ENCODE measurements at places on chromosomes 6 and 20.

DNA sequence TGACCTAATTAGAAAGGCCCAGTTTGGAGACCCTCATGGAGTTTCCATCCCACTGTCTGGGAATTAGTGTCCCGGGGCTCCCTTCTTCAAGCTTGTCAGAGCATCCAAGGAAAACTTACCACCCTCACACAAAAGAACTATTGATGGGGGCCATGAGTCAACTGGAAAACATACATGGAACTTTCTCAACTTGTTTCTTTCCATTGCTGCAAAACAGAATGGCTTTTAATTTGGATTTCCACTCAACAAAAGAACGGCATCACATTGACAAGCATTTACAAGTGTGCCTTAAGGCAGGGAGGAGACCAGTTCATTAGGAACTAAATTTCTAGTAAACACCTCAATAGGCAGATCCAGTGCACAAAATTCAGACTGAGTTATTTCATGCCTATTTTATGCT is 289.1 kb upstream of the PREP start:
- no peak for DNase-seq

- DNase-seq, result no peak
Measured at GRCh38 chr6:56437171-56437900, 190.0 kb upstream of the COL21A1 start.

DNA sequence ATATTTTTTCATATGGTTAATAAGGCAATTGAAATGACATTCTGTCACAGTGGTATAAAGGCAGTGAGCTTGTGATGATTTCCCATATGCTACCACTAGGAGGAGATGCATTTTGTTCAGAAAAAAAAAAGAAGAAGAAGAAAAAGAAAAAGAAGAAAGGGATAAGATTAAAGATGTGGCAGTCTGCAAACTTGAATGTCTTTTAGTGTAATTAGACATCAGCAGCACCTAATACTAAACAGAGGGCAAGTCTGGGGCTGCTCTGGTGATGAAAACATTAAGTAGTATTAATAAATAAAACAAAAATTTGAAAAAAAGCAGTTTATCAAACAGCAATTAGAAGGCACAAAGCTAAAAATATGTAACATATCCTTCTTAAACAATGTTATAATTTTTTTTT is 95.4 kb upstream of the DEFB112 start:
- DNase-seq, result no peak

- no peak for DNase-seq
Measured at GRCh38 chr6:96202571-96202970, 186.8 kb downstream of the FUT9 start.

DNA sequence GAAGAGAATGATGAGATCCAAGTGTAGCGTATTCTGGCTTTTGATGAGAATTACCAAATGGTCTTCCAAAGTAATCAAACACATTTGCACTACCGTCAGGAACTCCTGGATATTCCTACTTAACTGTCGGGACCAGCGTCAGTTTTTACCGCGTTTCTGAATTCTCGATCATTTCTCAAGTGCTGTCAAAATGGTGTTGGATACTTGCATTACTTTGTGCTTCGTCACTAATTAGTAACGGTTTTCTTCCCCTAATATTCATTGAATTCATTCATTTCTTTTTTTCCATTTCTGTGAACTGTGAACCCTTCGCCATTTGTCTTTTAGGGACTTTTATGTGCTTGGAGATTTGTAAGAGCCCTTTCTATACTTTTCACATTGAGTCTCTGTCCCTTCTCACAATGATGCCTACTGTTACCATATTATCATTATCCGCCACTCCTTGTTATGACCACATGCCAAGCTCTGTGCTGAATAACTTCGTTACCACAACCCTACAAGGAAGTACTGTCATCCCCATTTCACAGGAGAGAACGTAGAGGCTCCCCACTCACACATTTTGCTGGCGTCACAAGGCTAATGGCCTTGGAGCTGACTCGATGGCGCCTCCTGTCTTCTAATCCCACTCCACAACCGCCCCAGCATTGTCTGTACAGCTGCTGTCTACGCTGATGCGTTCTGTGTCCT is 74.2 kb upstream of the QKI start:
- DNase-seq, result no peak

DNA sequence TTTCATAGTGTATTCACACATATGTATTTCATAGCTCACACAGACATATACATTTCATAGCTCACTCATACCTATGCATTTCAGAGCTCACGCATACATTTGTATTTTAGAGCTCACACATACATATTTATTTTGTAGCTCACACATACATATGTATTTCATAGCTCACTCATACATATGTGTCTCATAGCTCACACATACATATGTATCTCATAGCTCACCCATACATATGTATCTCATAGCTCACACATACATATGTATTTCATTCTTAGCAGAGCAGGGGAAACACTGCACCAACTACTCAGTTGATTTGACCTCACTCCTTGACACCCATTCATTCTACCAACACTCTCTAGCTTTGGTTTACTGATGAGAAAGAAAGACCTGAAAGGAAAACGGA is 713.6 kb downstream of the QKI start:
- no peak for DNase-seq

DNA sequence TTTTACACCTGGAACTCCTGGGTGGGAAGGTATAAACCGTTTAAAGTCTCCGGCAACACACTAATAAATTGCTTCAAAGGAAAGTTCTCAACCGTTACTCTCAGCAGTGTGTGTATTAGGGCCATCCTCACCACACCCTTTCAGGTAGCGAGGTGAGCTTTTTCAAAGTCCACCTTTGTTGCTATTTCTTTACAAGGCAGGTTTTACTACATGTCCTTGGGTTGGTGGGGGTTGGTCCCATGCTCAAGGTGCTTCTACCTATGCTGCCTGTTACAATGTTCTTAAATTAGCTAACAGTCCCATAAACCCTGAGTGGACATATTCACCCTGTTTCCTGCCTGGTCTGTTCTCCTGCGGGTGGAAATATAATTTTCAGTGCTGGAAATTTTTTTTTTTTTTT is 13.2 kb upstream of the OSER1 start:
- DNase-seq, result no peak

DNA sequence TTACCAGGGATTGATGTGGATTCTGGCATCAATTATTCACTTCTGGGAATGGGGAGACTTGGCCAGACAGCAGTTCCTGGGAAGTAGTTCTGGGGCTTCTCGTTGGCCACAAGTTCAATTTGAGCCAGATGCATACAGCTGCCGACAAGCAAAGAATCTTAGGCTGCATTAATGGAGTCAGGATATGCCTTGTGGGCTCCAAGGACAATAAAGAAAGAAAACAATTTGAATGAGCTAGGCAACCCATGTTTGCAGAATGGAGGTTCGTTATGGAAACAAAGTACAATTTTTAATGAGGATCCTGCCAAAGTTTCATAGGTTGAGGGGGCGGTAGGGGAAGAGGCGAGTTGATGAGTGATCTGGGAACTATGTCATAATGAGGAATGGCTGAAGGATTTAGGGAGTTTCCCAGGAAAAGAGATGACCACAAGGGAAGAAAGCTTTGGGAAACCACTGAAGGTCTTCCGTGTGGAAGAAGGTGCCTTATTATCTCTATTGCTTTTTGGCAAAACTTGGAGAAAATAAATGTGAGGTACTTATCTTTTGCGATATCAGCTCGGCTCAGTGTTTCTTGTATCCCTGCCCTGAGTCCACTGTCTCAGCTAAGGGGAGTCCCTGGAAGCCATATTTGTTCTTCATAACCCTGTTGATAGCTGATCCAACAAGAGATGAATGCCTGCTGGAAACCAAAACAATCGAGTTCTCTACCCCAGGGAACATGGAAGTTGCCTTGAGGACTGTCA is 181.0 kb upstream of the ZNF217 start:
- peak; percentile 93 for DNase-seq

GRCh38 chr20:49392745-49393144 is 89.7 kb downstream of the KCNB1 start:
- no peak for DNase-seq

DNA sequence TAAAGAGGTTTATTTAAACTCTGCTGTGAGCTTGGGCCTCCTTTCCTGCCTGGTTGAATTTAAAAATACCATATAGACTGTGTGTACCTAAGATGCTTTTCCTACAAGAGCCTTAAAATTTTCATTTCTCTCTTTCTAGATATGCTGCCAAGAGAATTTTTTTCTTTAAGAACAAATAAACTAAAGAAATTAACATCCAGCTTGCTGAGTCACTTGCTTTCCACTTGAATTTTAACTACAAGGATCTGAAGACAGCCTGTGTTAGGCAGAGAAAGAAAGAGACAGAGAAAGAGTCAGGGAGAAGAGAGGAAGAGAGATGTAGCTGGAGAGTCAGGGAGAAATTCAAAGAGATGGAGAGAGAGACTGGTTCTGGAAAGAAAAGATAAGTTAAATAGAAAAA is 18.3 kb upstream of the SNAP25 start:
- DNase-seq, result no peak

DNA sequence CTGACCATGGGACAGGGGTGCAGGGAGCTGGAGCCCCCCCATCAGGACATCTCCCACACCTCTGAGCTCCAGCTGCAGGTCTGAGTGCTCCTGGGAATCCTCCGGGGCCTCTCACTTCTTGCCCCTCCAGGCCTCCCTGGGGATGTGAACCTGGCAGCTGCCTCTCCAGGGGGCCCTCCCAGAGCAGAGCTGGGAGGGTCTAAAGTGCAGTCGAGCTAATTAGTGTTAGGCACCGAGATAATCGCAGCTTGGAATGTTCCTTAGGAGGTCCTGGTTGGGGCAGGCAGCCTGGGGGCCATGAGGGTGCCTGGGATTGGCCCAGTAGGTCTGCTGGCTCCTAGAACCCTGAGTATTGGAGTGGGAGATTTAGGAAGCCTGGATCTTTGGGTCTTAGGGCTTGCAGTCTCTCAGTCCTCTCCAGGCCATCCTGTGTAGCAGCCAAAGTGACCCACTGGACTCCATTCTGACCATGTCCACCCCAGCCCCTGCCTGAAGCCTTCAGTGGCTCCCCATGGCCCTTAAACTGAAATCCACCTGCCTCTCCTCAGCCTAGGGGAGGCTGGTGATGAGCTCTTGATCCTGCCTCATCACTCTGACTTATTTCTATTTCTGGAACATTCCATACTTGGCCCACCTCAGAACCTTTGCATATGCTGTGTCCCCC is 26.0 kb downstream of the CEBPB start:
- no peak for DNase-seq

DNA sequence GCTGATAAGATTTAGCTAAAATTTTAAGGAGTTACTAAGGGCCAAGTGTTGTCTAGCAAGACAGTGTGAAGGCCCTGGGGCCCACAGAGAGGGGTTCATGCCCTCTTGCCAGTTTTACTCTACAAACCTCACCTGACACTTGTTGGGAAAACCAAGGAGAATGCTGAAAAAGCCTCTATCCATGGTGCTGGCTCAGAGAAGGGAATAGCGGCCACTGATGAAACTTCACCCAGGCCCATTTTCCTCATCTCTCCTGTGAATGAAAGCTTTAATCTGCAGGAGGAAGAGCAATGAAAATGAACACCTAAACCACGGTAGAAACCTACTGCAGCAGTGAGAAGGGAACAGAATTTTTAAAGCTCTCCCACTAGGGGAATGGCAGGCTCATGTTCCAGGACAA is 317.3 kb upstream of the CNR1 start:
- no peak for DNase-seq

DNA sequence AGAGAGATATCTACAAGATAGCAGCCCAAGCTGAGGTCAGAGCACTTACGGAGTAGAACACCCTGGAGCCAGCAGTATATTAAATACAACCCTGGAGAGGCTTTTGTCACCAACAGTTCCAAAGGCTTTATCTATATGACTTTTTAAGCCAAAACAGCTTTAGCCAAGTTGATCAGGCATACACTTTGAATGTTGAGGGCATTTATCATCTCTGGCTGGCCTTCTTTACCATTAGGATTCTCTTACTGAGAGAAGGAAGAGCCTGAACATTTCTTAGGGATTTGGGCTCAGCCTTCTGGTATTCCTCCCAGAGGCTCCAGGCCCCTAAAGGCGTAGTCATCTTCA is 161.3 kb upstream of the RIMS1 start:
- DNase-seq, result no peak

- DNase-seq, result no peak
Measured at GRCh38 chr20:22810626-22811569, 224.2 kb upstream of the SSTR4 start.

DNA sequence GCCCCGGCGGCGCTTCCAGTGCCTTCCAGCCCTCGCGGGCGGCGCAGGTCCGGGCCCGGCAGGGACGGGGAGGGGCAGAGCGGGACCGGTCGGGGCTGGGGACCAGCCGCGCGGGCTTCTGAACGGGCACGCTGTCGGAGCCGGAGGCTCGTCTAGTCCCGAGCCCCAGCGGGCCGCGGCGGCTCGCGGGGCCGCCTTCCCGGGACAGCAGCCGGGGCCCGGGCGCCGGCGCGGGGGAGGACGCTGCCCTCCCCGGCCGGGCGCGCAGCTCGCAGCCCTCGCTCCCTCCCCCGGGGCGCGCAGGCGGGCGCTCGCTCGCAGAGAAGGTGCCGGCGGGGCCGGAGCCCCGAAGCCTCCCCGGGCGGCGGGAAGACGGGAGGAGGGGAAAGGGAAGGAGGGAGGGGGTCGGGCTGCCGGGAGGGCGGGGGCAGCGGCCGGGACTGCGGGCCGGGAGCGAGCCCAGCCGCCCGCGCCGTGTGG is 696 bp upstream of the SIRPA start:
- no peak for DNase-seq

GRCh38 chr6:135383301-135383700 is 114.2 kb downstream of the AHI1 start:
- DNase-seq, result no peak

- DNase-seq, result no peak
Measured at GRCh38 chr20:62956387-62957135, 4.1 kb downstream of the SLC17A9 start.

- no peak for DNase-seq
Measured at GRCh38 chr6:146269482-146269881, 240.6 kb downstream of the GRM1 start.

DNA sequence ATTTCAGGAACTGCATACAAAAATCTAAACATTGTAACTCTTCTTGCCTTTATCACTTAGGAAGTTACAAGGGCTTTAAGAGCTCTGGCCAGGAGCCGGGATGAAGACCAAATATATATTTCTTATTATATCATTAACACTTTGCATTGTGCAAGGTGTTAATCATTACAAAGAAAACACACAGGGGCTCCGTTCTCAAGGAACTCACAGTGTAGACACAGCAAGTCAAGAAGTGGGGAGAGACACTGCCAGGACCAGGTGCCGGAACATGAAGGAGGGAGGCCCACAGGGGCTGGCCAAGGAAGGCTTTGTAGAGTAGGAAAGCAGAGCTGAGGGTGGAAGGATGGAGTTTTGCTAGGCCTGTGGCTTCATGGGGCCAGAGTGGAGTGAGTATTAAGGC is 17.4 kb downstream of the ITPR3 start:
- DNase-seq, result no peak
